ENCODE measurements at places on chromosomes 3 and 15. TPM values are rescaled to one million over a fixed set of nuclear protein-coding genes. Genes with fewer than 3 reads are reported as not detected.

ERICH6 gene
- total RNA-seq, result not detected

ITIH1 gene
- total RNA-seq, result not detected

PLA2G4E gene
- total RNA-seq, result not detected

PPP2R3A gene
- total RNA-seq, result 46.7 TPM

GOLGA6D gene
- total RNA-seq, result not detected

- no peak for DNase-seq
These were observed 133.5 kb upstream of the SGO1 start for GRCh38 chr3:20319551-20319950.

DNA sequence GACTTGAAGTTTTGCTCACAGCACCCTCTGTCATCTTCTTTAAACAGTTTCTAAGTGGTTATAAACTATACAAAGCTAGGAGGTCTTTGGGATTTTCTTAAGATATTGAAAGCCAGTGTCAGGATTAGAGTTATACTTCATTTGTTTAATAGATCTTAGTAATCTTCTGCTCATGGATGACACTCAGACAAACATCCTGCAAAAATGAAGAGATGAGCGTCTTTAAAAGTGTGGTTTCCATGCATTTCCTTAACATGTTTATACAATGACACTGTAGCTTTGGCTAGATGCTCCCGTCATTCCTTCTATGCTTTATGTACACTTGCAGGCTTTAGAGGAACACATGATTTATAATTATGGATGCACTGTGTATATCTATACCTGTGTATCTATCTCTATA is 182.2 kb downstream of the NAALADL2 start:
- DNase-seq, result peak; percentile 73

- DNase-seq, result no peak
These were observed 10.8 kb upstream of the CA12 start for GRCh38 chr15:63392361-63393009.

GRCh38 chr15:88542342-88542733 is 4.1 kb downstream of the DET1 start:
- no peak for DNase-seq

DNA sequence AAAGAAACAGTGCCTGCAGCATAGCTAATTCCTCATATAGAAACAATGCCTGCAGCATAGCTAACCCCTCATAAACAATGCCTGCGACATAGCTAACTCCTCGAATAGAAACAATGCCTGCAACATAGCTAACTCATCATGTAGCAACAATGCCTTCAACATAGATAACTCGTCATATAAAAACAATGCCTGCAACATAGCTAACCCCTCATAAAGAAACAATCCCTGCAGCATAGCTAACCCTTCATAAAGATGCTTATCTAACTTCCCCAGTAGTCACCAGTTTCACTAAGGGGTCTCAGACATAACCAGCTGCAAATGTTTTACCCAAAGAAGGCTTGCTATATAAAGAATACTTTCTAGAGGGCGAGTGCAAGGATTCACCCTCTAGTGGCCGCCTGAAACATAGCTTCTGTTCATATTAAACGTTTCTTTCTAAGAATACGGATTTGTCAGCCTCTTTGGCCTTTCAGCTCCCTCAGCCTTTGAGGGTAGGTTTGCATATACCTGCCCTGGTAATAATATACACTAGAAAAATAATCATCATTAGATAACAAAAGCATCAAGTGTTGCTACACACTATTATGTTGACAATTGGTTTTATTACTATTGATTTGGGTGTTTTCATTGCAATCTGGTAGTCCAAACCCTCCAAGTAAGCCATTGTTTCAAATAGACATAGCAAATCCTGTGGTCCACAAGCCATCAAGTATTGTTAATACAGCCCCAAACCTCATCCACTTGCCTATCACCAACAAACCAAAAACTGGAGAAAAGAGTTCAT is 44.4 kb upstream of the FAN1 start:
- peak; percentile 29 for DNase-seq

GRCh38 chr3:152149832-152150231 is 118.9 kb upstream of the MBNL1 start:
- peak; percentile 18 for DNase-seq

DNA sequence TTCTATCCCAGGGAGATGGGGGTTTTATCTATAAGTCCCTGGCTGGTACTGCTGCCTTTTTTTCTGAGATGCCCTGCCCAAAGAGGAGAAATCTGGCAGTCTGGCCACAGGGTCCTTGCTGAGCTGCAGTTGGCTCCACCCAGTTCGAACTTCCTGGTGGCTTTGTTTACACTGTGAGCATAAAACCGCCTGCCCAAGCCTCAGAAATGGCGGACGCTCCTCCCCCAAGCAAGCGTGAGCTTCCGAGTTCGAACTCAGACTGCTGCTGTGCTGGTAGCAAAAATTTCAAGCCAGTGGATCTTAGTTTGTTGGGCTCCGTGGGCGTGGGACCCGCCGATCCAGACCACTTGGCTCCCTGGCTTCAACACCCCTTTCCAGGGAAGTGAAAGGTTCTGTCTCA is 126.8 kb upstream of the SUCLG2 start:
- DNase-seq, result no peak

DNA sequence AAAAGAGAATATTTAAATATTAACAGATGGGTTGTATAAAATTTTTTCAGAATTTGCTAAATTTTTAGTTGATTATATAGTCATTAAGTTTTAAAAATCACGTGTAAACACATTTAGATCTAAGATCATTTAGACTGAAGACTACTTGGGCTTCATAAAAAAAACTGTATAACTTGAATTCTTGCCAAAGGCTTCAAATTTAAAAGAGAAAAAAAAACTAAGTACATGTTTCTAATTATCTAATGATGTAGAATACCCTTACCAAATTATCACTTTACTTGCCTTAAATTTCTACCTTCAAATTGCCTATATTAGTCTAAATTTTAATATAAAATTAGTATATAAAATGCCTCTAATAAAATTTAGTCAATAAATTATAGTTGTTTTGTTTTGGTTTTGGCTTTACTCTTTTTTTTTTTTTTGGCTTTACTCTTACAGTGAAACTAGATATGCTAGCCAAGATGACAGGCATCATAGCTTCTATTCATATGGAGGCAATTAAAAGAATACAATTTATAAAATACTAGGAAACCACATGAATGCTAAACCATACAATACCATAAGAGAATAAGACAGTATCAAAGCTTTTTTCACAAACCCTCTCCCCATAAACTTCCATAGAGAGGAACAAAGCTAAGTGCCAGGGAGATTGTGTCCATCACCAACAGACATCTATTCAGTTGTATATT is 183.1 kb upstream of the KCNMB2 start:
- DNase-seq, result peak; percentile 36

Data from IMR-90 (cell line).